ENCODE measurements at places on chromosomes 7 and 10.

- DNase-seq: no peak
These were observed 25.3 kb downstream of the IL2RA start for GRCh38 chr10:6036861-6037321.

DNA sequence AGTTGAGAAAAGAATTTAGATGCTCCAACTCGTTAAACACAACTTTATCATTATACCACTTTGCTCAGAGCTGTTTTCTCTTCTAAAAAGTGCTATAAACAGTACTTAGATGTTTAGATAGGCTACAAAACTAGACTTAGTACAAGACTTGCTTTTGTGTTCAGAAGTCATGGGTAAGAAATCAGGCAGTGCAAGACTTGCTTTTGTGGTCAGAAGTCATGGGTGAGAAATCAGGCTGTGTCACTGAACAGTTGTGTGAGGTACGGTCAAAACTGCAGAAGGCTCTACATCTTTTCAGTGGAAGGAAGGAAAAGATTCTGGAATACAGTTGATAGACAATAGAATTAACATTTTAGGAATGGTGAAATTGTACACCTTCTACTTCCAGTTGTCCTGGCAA lies 239.7 kb downstream of the DNAJB9 start:
- DNase-seq: no peak

DNA sequence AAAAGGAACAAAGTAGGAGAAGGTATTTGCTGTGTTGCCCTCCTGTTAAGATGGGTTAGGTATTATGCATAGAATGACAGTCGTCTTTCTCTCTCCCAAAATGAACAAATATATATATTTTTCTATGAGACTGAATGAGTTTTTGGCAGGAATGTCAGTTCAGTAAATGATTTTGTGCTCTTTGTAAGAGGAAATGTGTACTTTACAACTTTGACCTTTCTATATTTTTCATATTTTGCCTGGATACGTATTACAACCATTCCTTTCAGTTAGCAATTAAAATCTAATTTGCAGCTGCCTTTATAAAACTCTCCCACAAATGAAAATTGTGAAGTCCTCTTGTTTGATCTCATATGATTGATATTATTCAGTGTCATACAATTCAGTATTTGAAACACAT lies 336.6 kb upstream of the MEOX2 start:
- no peak for DNase-seq

GRCh38 chr7:73715648-73716317 lies 3.7 kb downstream of the STX1A start:
- no peak for DNase-seq

Measured in forelimb muscle (tissue), 1 donor.